ENCODE measurements at places on chromosomes 3 and 15. TPM values are rescaled to one million over a fixed set of nuclear protein-coding genes. Genes with fewer than 3 reads are reported as not detected.

DNA sequence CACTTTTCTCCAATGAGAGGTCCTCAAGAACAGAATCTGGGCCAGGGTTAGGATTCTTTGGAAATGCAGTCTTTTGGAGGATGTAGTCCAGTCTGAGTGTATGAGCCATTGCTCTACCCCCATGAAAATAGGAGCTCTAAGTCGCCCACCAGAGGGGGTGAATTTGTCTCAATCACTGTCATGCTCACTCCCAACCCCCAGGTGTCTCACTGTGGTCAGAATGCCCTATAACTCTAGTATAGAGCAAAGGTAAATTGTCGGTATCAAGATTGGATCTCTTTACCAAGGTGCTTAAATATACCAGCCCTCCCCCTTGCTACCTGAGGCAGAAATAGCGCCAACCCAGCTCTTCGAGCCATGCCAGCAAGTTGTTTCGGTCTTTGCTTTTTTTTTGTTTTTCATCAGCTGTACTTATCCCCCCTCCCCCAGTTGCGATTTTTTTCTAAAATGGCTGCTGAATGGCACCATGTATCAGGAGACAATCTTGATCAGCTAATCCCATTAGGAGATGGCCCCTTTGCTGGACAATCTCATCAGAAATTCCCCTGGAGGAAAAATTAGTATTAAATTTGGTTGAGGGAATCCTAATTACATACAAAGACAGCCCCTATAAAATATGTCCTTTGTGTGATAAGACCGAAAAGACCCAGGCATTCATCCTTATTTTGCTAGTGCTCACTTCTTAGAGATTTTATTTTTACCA is 130.7 kb downstream of the EBLN2 start:
- DNase-seq, result no peak

GRCh38 chr3:190178779-190179178 is 58.1 kb upstream of the P3H2 start:
- DNase-seq, result no peak

DNA sequence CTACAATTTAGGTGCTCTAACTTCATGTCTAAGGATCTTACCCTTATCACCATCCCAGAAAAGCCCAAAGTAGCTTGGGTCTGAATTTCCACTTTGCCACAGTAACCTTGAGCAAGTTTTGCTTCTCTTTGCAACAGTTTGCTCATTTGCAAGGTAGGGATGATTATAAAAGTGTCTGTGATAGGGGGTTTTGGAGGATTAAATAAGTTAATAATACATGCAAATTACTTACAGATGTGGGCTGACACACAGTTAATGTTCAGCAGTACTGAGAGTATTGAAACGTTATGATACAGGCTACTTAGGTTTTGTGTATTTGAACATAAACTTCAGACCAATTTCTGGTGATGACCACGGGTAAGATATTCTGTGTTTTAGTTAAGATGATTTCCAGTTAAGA is 444.7 kb upstream of the TPRG1 start:
- DNase-seq, result no peak

GRCh38 chr3:50608278-50608677 is 3.3 kb downstream of the CISH start:
- no peak for DNase-seq

DNA sequence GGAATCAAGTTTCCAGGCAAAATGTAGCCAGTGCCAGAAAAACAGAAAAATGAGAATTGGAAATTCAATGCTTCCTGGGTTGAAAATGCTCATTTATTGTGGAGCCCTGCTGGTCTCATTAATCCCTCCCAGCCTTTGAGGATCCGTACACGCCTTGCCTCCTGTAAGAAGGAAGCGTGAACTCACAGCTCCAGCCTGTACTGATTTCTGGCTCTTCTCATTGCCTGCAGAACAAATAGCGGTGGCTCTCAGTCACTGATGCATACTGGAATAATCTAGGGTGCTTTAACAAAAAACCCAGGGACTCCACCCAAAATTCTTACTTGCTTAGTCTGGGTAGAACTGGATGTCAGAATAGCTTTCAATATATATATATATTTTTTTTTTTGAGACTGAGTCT is 29.3 kb upstream of the SLC24A5 start:
- DNase-seq, result no peak

- DNase-seq, result no peak
These were observed 7.4 kb downstream of the IL12A start for GRCh38 chr3:159996018-159996417.

GRCh38 chr3:53998980-53999379 is 107.3 kb upstream of the SELENOK start:
- DNase-seq, result no peak

GRCh38 chr15:100740138-100740537 is 137.7 kb downstream of the ASB7 start:
- no peak for DNase-seq

DNA sequence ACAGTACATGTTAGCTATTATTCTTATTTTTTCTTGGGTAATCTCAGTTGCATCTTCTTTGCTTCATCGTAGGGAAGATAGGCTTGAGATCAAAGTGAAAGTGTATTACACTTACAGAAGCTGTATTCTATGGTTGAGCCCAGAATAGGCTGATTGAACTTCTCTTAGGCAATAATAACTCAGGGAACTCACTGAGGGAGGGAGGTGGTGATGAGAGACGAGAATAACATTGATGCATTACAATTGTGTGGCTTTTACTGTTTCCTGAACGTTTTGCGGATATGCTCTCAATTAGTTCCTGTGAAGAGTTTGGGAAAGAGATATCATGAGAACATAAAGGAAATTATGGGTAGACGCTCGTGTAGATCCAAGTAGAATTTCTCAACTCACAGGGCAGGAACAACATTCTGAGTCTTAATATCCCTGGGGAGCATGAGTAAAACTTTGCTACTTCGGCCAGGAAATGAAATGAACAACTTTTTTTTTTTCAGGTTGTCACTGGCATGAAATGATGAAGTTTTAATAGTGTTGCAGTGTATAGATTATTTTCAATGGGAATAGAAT is 302.2 kb downstream of the TUSC7 start:
- DNase-seq, result no peak

DNA sequence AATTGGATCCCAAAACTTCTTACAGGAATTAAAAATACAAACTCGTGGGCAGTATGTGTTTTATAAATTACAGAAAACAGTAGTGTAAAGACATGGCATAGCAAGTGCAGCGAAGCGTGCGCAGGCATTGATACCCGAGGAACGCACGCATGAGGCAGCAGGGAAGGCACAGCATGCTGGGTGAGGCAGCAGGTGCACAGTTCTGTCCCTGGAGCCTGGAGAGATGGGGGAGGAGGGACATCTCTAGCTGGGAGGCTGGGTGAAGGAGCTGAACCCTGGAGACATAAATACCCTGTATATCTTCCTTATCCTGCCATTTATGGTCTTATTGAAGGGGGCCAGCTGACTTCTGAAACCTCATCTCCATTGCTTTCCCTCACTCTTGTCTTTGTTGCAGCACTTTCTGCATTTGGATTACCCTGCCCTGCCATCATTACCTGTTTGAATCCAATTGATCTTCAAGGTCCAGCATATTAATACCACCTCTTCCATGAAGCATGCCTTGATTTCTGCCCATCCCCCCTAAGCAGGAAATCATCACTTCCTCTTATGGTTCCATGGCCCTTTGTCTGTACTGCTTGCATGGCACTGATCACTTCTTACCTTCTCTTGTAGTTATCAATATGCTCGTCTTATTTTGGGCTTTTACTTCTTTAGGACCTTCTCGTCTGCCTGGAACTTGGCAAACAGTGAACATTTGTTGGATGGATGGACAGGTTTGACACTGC is 20.5 kb downstream of the LPP start:
- DNase-seq, result no peak

- peak; percentile 13 for DNase-seq
These were observed 26.7 kb upstream of the PLA2G4D start for GRCh38 chr15:42121021-42121420.

DNA sequence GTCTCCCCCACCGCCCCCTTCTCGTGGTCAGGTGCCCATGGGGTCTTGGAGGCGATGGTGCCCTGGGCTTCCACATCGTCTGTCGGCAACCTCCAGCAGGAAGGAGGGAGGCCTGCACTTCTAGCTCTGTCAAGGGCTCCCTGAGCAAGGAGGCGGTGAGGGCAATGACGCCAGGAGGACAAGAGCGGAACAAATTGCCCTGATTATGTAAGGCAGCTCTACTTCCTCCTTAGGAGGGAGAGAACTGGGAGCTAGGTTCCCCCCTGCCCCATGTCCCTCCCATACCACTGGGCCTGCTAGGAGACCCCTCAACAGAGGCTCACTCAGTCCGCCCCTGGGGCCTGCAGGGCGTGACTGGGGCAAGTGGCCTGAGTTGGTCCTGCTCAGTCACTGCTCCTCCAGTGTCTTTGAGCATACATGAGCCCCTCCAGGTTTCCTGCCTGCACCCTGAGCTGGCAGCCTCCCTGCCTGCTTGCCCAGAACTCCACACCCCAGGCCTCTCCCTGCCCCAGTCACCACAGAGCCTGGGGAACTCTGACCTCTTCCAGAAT is 56.1 kb downstream of the CACNA2D2 start:
- no peak for DNase-seq

DNA sequence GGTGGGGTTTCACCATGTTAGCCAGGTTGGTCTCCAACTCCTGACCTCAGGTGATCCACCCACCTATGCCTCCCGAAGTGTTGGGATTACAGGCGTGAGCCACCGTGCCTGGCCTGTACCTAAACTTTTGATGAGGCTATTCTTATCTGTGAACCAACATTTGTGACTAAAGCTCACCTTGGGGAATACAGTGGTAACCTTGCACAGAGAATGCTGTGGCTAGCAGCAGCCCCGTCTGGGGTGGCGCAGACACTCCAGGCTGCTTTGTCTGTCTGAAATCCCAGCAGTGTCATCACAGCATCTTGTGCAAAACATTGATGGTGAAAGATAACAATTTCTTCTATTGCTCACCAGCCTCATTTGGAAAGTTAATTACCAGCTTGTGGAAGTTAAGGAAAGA is 58.9 kb downstream of the CMTM8 start:
- no peak for DNase-seq

GRCh38 chr15:41417418-41418195 is 712 bp downstream of the RTF1 start:
- DNase-seq, result peak; percentile 41

GRCh38 chr15:95669146-95669922 is 661.2 kb upstream of the NR2F2 start:
- no peak for DNase-seq

GRCh38 chr15:44414001-44414400 is 13.4 kb upstream of the CTDSPL2 start:
- no peak for DNase-seq

DNA sequence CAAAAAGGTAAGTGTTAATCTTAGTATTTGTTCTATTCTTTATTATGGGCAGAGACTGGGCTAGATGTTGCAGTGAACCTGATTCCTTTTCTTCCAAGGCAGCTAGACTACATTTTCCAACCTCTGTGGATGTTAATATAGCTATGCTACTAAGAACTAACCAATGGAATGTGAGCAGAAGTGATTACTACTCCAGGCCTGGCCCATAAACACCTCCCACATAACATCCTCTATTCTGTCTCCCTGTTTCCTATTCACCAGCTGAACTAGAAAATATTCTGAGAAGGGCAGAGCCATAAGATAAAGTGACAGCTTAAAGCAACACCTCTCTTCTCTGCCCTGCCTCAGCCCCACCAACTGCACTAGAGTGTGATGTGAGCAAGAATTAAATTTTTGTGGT is 29.4 kb downstream of the CD200R1L start:
- DNase-seq, result no peak

GRCh38 chr3:184337981-184338380 is 581 bp downstream of the FAM131A start:
- no peak for DNase-seq

DNA sequence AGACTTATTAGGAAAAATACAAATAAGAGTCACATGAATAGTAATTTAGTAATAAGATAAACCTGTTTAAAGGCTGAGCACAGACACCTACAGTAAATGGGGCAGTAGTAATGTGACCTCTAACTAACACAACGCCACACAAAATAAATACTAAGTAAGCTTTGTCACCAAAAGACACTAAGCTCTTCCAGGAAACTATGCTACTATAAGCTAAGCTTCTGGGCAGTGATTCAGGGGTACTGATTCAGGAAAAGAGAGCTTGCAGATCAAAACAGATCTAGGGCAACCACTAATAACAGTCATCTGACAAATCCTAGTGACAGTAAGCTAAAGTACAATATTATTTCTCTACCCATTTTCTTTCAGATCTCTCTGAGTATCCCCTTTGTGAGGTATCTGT is 68.8 kb downstream of the PLOD2 start:
- DNase-seq, result no peak

UCN2 gene
- not detected for total RNA-seq

PTH1R gene
- 0.69 TPM for total RNA-seq

CAPN3 gene
- 6.8 TPM for total RNA-seq

LRRC31 gene
- total RNA-seq, result 66.0 TPM

WDR76 gene
- total RNA-seq, result 6.8 TPM

HERC2 gene
- total RNA-seq, result 71.2 TPM

EEFSEC gene
- total RNA-seq, result 8.6 TPM

CADPS gene
- total RNA-seq, result 2.9 TPM

THAP10 gene
- 2.3 TPM for total RNA-seq

SLC9C1 gene
- total RNA-seq, result 0.15 TPM

AADACL2 gene
- not detected for total RNA-seq

PLCH1 gene
- total RNA-seq, result 11.0 TPM

Data from colonic mucosa (tissue), 4 donors.